ENCODE measurements at places on chromosomes 5 and 9.

GRCh38 chr9:93945400-93946337 lies 9.5 kb downstream of the BARX1 start:
- DNase-seq, result no peak

- no peak for DNase-seq
Observed at GRCh38 chr5:71740015-71740753, 21.1 kb downstream of the CARTPT start.

- no peak for DNase-seq
Observed at GRCh38 chr9:132384376-132384775, 22.3 kb downstream of the TTF1 start.

DNA sequence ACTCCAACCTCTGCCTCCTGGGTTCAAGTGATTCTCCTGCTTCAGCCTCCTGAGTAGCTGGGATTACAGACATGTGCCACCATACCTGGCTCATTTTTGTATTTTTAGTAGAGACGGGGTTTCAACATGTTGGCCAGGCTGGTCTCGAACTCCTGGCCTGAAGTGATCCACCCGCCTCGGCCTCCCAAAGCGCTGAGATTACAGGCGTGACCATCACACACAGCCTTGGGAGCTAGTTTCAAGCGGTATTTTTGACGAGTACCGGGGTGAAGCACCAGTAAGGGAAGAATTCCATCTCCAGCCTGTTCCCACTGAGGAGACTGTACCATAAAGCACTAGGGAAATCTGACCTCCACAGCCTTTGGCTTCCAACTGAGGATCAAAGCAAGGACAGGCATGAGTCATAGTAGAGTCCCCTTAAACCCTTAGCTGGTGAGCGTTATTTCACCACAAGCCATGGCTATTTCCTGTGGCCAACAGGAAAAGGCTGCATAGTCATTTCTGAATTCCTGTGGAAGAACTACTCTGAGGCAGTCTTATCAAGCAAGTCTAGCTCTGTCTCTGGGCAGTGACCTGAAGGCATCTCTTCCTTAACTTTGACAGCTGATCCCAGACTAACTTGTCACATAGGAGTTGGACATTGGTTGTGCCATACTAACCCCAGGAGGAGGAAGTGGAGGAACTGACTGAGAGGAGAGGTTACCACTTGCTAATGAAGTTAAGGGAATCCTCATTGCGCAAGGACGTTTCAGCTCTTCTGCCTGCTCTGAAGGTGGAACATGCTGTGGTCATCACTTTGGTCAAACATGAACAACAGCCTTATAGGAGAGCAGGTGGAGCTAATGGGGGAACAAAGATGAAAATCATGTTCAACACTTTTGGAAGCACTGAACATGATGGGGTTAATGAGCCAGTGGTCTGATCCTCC lies 85.8 kb upstream of the DMRT1 start:
- peak; percentile 14 for DNase-seq

GRCh38 chr9:126794441-126794840 lies 10.4 kb upstream of the ZBTB43 start:
- no peak for DNase-seq

GRCh38 chr5:33371660-33372059 lies 69.1 kb upstream of the TARS1 start:
- DNase-seq, result no peak

DNA sequence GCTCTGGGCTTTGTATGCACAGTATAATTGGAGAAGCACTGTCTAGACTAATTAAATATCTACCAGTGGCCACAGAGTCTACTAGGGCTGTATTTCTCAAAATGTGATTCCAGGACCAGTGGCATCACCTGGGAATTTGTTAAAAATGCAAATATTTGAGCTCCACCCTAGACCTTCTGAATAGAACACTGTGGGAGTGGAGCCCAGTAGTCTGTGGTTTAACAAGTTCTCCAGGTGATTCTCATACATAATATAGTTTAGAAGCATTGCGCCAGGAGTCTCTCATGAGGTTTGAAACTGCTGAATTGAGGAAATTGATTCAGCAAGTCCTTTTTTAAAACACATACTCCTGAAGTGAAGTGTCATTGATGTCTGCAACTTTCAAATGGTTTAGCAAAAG lies 74.7 kb downstream of the FCHO2 start:
- DNase-seq, result no peak

Measured in CD4-positive, alpha-beta T cell treated with Interleukin-4 for 1 hour (primary cell).